ENCODE measurements at places on chromosomes 5 and 9. TPM values are rescaled to one million over a fixed set of nuclear protein-coding genes. Genes with fewer than 3 reads are reported as not detected.

Gene ARHGEF39
- polyA plus RNA-seq = 0.24 TPM

Gene YIPF5
- polyA plus RNA-seq = 53.4 TPM

GRCh38 chr5:108421713-108422112 lies 39.8 kb upstream of the FBXL17 start:
- H3K4me1 ChIP-seq = no peaks in the 10 kb centered on the region
- DNase-seq = no peak
- no peak overlapping the region for H3K27ac ChIP-seq
- H3K36me3 ChIP-seq = peaks cover 3% of the 10 kb centered on the region

DNA sequence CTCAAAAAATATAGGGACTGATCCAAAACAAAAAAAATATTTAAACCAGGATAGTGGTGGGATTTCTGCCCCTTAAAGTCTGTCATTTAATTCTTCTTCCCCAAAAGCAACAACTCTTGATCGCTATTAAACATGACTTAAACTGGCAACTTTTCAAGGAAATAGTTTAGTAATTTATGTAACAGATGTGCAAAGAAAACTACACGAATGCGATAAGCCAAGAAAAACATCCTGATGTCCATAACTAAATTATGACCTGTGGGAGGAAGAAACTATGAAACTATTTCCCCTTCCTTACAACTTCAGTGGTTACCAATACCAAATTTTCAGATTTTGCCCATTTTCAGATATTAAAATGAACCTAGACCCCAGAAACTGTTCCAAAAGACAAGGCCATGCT lies 31.5 kb downstream of the CLINT1 start:
- no peaks in the 10 kb centered on the region for H3K27me3 ChIP-seq
- H3K36me3 ChIP-seq = peaks cover 2% of the 10 kb centered on the region
- DNase-seq = no peak
- no peak overlapping the region for H3K27ac ChIP-seq
- peaks cover 30% of the 10 kb centered on the region for H3K4me1 ChIP-seq

DNA sequence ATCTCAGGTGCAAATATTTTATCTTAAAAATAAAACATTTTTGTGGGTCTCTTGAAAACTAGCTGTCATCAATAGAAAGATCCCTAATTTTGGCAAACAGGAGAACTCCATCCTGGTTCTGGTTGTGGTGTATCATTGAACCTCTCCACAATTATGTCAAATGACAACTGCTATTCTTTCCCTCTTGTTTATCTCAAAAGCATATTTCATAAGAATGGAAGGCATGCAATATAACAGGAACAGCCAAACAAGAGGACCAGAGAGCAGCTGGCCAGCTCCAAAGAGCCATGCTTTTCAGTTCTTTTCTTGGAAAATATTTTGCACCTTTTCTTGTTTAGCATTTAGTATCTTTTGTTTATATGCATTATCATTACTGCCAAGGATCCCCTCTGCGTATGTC lies 125.4 kb downstream of the ADAMTS6 start:
- no peaks in the 10 kb centered on the region for H3K36me3 ChIP-seq
- H3K27me3 ChIP-seq = no peaks in the 10 kb centered on the region
- no peak overlapping the region for H3K27ac ChIP-seq
- no peak overlapping the region for H3K4me3 ChIP-seq

- H3K4me3 ChIP-seq = no peak overlapping the region
- H3K4me1 ChIP-seq = peaks cover 9% of the 10 kb centered on the region
- no peak overlapping the region for H3K27ac ChIP-seq
- no peaks in the 10 kb centered on the region for H3K27me3 ChIP-seq
- no peak for DNase-seq
- no peaks in the 10 kb centered on the region for H3K36me3 ChIP-seq
Observed at GRCh38 chr9:81819859-81820546, 108.2 kb upstream of the SPATA31D4 start.

GRCh38 chr5:89211836-89212235 lies 328.9 kb upstream of the MEF2C start:
- DNase-seq = no peak
- H3K4me3 ChIP-seq = no peak overlapping the region
- H3K4me1 ChIP-seq = no peaks in the 10 kb centered on the region
